ENCODE measurements at places on chromosomes 2 and 18. TPM values are rescaled to one million over a fixed set of nuclear protein-coding genes. Genes with fewer than 3 reads are reported as not detected.
A peak's percentile ranks its signal among the peaks of the same experiment; 100 is the strongest.

GRCh38 chr2:70035344-70035844 is 51.9 kb upstream of the PCBP1 start:
- no peak overlapping the region for H3K4me3 ChIP-seq
- DNase-seq: no peak
- no peaks in the 10 kb centered on the region for H3K27me3 ChIP-seq
- peak overlapping the region; percentile 90 for H3K27ac ChIP-seq

- H3K27me3 ChIP-seq: no peaks in the 10 kb centered on the region
- no peak overlapping the region for H3K27ac ChIP-seq
- no peak for DNase-seq
- no peaks in the 10 kb centered on the region for H3K4me1 ChIP-seq
Measured at GRCh38 chr2:11904941-11905340, 158.5 kb downstream of the LPIN1 start.

DNA sequence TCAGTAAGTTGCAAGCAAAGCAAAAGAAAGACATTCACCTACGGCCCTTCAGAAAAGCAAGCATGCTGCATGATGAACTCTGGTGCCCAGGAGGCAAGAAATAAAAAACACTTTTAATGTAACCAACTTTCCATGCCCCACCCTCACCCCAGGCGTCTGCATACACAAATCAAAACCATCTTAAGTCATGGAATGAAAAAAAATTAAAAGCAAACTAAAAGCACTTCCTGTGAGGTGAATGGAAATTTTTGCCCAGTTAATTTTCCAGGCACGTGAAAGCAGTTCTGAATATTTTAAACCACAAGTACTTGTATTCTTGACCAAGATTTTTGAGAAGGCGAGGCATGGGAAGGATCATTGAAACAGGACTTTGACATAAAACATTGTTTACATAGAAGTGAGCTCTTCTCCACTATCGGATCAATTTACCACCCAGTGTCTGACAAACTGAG is 2.5 kb upstream of the ICOS start:
- no peaks in the 10 kb centered on the region for H3K27me3 ChIP-seq
- no peaks in the 10 kb centered on the region for H3K4me1 ChIP-seq
- H3K4me3 ChIP-seq: no peak overlapping the region
- H3K27ac ChIP-seq: no peak overlapping the region
- no peaks in the 10 kb centered on the region for H3K36me3 ChIP-seq

Gene AQP12A
- total RNA-seq: not detected

Gene FAM237A
- not detected for total RNA-seq

Gene ST6GAL2
- total RNA-seq: 44.8 TPM

Measured in thyroid gland (tissue), 4 donors.